ENCODE measurements at places on chromosomes 1 and 21.

DNA sequence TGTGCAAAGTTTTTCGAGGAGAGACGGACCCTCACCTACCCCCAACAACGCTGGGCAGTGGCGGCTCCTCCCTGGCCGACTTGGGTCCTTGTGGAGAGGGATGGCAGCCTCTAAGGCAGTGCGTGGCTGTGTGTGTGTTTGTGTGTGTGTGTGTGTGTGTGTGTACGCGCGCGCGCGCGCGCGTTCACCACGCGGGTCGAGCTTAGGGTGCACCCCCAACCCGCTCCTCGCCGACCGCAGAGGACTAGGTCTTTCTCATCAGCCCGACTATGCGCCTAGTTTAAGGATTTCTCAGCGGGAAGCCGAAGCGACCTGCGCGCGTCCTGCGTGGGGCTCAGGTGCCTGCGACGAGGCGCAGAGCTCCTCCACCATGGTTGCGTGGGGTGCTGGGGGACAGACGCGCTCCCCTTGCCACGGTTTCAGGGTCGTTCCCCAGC, 940 bp downstream of the SOX13 start:
- DNase-seq: no peak

- DNase-seq: no peak
Measured at GRCh38 chr1:242412921-242413320, 111.6 kb downstream of the PLD5 start.

DNA sequence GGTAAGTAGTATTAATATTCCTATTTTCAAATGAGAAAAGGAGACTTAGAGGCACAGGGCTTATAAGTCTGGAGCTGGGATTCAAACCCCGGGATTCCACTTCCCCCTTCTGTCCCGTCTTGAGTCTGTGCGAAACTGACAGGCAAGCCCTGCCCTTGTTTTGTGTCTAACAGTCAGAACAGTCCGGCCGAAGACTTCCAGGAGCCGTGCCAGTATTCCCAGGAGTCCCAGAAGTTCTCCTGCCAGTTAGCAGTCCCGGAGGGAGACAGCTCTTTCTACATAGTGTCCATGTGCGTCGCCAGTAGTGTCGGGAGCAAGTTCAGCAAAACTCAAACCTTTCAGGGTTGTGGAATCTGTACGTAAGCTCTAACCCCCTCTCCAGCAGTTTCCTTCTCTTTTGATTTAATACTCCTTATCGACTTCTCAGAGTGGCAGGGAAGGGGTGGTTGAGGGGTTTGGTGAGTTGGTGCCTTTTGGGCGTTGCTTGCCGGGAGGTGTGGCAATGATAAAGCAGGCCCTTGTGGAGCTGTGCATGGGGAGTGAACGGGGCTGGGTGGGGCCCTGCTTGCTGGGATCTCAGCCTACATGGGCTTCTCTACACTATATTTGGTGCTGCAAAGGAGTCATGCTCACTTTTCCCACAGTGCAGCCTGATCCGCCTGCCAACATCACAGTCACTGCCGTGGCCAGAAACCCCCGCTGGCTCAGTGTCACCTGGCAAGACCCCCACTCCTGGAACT, 29.4 kb downstream of the IL6R start:
- DNase-seq: peak; percentile 83

DNA sequence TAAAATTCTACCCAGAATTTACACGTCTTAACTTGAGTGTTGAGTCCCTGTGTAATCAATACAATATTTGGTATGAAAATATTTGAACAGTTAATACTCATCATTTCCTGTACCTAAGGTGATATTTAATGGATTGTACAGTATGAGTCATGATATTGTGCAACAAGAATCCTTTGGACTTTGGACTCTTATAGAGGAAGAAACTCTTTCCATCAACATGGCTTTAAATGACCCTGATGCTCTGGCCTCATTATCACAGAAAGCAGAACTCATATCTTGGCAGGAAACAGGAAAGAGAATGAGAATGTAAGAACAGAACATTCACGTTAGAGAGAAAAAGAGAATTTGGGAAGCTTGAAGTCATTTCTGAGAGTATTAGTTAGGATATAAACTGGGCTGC, 168.8 kb upstream of the B3GALT2 start:
- DNase-seq: no peak

GRCh38 chr21:34276711-34277425, 86.9 kb upstream of the KCNE2 start:
- no peak for DNase-seq

DNA sequence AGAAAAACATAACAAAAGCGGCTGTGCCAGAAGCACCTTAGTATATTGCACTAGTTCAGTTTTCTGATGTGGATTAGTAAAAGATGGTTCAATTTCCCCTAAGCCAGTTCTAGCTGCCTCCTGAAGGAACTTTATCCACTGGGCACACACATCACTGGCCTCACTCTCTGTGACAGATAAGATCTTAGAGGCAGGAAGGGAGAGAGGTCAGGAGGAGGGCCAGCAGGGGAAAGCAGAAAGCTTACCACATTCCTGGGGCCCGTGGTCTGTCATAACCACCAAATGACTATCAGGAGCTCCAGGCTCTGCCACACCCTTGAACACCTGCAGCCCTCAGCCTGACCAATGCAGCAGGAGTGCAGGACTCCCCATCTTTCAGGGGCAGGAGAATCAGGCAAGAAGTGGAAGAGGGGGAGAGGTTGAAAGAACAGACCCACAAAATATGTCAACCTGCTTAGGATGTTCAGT, 37.8 kb downstream of the LRRC71 start:
- DNase-seq: no peak

DNA sequence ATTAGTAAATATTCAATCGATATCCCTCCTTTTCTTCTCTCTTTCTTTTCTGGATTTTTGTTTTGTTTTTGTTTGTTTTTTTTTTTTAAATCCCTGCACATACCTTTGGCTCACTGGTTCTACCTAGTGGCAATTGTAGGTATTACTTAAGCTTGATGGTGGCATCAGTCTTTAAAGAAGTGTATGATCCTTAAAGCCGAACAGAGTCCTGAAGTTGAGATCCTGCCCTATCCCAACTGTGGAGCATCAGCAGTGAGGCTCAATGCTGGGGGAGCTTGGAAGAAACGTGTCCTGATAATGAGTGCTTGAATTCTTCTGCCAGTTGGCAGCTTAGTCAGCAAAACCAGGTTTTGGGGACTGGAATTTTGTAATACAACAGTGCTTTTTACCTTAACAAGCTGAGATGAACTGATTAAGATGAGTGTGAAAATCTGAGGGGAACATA, 60.8 kb downstream of the FASLG start:
- no peak for DNase-seq

- no peak for DNase-seq
Measured at GRCh38 chr1:157279802-157280140, 141.6 kb upstream of the ETV3 start.

DNA sequence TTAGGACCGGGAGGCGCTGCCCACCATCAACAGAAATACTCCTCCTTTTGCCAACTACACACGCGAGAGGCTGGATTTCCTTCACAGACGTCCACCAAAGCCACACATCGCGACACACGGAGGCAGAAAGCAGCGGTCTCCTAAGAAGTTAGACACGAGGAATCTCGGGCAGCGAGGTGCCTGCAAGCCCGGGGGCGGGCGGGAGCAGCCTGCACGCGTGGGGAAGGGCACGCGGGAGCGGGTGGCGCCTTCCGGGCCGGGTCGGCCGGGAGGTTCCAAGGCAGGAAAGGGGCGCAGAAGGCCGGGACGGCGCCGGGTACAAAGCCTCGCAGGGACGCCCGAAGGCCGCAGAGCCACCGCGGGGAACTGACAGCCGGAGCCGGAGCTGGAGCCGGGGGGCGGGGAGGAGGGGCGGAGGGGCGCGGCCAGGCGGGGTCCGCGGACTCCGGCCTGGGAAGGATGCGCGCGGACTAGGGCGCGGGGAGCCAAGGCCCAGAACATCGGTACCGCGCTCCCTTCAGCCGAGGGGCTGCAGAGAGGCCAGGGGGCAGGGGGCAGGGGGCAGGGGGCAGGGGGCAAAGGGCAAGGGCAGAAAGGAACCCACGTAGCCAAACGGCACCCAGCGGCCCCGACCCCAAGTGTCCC, 722 bp downstream of the NPHP4 start:
- DNase-seq: peak; percentile 81

- DNase-seq: no peak
Measured at GRCh38 chr1:153869486-153869885, 53.3 kb downstream of the GATAD2B start.

DNA sequence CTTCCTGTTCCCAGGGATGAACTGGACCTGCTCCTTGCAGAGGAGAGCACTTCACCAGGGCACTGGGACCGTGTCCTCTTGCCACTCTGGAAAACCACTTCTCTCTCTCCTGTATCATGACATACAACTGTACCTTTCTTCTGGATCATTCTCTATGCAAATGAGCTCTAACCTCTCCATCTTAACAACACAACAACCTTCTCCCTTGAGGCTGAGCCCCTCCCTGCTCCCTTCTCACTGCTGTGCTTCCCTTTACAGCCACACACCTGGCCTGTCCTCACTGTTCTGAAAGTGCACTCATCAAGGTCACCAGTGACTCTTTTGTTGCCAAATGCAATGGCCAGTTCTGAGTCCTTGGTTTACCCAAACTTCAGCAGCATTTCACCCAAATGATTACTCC, 54.5 kb upstream of the MRPS6 start:
- no peak for DNase-seq

- DNase-seq: peak; percentile 29
Measured at GRCh38 chr1:228316589-228317387, 89.8 kb downstream of the TRIM11 start.

DNA sequence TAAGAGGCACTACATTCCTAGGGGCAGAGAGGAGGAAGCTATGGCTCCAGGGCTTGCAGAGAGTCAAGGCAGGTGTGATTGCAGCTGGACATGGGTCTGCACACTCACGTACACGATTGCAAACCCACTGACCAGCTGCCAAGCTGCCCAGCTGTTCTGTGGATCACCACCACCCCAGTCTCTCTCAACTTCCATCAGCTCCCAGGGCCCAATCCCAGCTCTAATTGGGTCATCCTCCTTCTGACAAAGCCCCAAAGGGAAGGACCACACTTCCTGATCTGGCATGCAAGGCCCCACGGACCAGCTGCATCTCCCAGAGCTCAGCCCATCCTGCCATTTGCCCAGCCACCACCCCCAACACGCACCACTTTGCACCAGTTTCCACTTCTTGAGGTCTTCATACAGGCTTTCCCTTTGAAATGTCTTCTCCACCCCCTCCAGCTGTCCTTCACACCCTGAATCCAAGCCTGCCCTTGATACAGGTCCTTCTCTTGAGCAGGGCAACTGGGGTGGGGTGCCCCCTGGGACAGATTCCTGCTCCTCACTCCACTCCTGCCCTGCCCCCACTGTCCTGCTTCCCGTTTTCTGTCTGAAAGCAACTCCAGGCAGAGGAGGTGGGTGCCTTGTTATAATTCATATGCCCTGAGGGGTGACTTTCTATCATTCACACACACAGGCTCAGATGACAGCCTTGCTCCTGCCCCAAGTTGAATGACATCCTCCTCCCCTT, 179.4 kb upstream of the EDN2 start:
- no peak for DNase-seq

- peak; percentile 30 for DNase-seq
Measured at GRCh38 chr1:15197591-15198447, 44.3 kb downstream of the TMEM51 start.

DNA sequence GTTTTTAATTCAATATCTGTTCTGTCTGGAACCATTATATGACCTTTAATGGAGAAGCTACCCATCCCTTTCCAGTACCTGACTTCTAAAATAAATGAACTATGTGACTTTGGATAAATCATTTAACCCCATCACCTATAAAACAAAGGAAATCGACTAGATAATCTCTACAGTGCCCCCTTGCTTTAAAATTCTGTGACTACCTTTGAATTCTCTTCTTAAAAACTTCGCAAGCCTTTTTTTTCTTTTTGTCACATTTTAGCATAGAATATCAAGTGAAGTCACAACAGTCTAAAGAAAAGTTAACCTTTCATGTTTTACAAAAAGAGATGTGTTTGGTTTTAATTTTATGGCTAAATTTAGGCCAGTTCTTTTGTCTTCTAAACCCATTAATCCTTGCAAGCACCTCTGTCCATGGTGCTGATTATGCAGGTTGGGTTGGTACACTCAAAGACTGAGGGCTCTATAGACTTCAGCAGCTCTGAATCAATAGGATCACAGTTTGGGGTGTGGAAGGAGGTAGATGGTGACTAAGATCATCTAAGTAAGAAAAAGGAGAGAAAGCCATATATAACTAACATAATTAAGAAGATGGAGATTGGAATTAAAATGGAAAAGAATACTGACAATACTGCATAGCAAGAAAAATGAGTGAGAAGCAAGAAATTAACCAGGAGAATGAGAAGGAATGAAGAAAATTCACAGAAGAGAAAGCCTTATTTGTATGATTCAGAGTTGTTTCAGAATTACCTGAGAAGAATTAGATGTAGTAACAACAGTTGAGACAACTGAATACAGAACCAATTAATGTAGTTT, 59.2 kb downstream of the TBX15 start:
- DNase-seq: no peak

DNA sequence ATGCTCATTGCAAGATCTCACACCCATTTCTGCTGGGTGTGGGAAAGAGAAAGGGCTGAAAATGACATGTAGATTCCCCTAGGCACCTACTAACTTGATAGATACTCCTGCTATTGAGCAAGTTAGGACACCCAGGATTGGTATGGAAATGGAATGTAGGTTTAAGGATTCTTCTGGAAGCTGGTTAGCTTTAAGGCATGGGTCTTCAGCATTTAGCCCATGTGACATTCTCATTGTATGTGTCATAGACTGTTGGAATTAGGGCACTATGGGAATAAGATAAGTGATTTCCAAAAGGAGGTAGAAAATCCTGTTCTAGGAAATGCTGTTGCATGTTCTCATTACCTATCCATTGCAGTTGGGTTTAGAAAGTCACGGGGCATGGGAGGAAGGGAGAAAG, 76.2 kb downstream of the DISC1 start:
- DNase-seq: no peak

- DNase-seq: no peak
Measured at GRCh38 chr1:150557813-150558212, 8.6 kb downstream of the ADAMTSL4 start.

DNA sequence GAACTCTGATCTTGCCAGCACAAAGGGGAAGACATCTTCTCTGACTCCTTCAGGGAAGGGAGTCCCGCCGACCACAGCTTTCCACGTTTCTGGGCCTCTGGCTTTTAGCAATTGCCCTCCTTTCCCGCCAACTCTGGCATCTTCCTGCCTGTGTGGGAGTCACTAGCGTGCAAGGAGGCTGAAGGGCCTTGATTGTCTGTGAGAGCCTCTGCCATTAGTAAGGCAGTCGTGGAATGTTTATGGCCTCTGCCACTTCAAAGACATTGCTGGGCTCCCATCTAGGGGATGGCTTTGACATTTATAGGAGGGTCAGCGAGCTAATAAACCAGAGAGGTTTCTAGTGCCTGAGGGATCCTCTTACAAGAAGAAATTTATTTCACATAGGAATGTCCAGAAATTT, 14.3 kb upstream of the PROK1 start:
- no peak for DNase-seq
